ENCODE measurements at places on chromosomes 7 and 10.

DNA sequence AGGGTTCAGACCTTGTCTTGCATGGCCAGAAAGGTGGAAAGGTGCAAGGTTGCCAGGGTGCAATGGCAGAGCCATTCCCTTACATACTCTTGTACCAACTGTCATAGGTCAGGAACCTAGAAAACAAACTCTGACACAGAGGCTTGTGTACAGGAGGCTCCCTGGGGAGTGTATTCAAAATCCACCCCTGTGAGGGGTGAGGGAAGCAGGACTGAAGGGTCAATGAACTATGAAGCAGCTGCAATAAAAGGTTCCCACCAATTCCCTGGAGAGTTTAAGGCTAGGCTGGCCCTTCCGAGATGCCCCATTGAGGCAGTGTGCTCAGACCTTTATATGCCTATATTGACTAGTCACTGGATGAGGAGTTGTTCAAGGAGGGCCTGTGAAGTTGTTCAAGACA is 13.9 kb upstream of the CUZD1 start:
- no peak for DNase-seq

GRCh38 chr10:7998831-7999230 is 55.7 kb upstream of the GATA3 start:
- no peak for DNase-seq

- no peak for DNase-seq
Measured at GRCh38 chr7:95200741-95201140, 123.6 kb downstream of the PON1 start.

DNA sequence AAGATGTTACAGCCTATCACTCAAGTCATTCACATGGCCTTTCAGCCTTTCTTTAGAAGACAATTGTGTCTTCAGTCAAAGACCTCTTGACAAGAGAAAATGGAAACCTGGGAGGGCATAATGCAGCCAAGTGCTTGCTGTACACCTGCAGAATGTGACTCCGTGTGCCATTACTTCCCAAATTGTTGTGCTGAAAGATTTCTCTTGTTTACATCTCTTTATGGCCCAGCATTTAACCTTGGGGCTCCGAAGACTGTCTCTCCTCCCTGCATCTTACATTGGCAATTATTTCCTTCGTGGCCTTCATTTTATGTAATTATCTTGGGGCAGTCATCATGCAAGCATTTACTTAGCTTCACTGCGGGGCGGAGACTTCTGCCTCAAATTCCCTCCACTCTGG is 287.0 kb downstream of the TCF7L2 start:
- DNase-seq, result no peak

DNA sequence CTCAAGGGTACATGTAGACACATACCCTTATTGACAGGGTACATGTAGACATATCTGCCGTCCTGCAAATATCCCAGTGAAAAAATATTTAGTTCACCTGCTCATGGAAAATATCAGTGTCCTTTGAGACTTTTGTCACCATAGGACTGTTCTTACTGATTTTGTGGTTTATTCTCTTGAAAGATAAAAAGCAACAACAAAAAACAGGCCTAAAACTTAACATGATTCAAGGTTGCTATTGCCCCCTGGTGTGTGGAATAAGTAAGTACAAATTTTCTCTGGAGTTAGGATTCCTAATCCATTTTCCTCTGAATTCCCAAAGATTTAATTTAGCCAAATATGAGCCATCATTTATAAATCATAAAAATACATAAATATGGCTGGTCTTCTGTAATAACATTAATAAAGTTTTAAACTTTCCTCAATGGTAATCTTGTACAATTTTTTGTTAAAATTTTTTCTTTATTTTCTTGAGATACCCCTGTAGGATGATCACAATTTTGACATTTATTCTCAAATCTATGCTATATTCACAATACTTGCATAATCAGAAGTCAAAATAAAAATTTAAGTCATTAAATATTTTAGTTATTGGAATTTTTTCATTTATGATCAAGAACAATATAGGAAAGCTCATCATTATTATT is 741.4 kb upstream of the POT1 start:
- DNase-seq, result no peak

DNA sequence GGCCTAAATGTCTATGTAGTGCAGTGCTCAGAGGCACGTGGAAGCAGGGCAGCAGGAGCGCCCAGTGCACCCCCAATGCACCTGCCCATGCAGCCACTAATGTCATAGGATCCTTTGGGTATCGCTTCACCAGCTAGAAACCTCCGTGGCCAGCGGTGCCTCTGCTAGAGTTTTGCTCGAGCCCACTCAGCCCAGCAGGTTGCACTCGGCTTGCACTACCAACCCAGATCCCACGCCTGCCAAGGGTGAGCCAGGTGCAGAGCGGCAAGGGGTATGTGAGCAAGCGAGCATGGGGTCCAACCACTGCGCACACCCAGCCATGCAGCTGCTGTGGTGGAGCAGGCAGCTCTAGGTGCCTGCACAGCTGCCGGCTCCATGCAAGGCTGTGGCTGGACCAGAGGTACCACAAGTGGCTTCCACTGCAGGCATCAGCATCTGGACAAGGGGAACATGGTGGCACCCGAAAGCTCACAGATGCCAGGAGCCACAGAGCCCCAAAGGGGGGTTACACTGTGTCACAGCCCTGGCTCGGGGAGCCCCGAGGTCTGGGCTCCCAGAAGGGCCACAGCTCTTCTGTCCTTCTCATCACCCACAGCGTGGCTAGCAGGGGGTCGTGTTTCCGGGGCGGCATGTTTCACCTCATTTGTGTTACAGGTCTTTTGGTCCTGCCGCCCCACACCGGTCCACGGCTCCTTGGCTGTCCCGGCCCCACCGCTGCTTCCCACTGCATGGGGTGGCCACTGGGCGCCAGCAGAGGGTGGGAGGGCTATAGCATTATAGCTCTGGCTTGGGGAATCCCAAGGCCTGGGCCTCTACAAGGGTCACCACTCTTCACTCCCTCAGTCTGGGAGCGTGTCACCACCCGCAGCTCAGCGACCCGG is 2.3 kb upstream of the NCAPG2 start:
- DNase-seq, result no peak

DNA sequence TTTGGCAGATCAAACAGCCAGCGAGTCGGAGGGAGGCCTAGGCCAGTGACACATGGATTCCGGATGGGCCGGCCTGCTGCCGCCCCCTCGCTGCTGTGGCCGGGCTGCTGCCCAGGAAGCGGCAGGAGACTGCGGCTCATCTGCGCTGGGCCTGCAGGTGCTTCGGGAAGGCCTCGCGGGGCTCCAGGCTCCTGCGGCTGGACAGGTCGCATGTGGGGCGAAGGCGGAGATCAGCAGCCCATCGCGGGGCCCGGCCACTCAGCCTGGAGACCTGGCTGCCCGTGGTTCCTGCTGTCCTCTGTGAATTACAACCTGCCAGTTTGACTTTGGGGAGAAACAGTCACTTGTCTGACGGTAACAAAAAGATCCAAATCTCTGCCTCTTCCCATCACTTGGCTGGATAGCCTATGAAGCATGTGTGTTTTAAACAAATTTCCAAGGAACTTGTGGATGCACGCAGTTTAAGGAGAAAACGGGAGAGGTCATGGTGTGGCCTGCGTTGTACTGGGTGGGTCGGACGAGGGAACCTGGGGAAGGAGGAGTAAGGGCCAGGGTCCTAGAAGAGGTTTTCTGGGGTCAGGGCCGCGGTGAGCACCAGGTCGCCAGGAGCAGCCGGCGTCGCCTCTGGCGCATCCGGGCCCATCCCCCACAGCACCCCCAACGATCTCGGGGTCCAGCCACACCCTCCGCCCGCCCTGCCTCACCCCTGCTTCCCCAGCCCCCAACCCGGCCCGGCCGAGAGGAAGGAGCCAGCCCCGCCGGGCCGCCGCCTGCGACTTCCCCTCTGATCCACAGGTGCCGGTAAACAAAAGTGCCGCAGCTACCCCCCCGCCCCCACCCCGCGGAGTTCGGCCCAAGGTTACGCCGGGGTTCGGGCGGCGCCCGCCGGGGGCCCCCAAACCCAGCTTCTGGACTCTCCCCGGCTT is 1.6 kb downstream of the SPOCK2 start:
- peak; percentile 76 for DNase-seq

- DNase-seq, result no peak
Measured at GRCh38 chr7:96786998-96787395, 77.4 kb upstream of the SEM1 start.

DNA sequence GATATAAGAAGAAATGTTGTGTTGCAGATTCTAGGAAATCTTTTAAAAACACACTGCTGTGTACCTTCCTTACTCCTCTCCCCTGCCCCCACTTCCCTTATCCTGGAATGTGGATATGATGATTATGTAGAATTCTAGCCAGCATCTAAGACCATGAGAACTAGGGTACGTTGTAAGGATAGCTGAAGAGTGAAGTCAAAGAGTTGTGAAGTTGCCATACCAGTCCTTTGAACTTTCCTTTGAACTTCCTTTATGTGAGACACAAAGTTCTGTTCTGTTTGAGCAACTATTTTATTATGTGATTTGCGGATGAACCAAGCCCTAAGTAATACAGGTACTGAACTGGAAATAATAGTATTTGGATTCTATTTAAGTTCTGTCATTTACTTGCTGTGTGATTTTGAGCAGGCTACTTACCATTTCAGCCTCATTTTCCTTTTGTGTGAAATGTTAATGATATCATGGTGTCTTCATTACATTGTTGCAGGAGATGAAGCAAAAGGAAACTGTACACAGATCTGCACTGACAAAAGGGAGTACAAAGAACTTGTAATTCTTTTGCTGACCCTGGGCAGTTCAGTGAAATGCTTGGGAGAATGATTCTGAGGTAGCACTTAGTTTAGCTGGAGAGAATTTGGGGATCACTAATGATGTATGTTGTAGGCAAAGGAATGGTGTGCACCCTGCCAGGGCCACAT is 31.4 kb downstream of the RPA3 start:
- DNase-seq, result no peak

DNA sequence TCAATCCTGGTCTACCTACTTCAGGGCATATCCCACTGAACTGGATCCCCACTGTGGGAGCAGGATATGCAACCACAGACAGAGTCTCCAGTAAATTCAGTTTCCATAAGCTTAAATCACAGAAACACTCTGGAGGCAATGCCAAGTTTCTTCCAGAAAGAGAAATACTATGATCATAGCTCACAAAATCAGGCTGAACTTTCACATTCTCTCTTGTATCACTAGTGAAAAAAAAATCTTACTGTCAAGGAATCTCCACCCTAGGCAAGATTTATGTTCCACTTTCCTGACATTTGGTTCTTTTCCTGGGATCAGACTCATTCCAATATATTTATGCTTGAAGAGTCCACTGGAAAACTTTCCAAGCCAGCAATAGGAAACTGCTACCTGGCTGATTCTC is 749.0 kb downstream of the SUGCT start:
- no peak for DNase-seq

DNA sequence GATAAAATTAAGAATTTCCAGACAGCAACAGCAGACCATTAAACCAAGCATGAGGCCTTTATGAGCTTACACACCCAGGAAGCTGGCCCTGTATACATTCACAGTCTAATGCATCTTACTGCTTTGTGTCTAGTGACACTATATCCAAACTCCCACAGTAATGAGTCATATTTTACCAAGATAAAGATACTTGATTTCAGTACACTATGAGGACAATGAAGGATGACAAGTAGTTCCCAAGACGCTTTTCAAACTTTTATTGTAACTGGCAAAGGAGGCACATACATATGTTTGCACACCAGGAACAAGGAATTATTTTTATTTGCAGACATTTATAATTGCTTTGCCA is 148.0 kb downstream of the TSPAN12 start:
- DNase-seq, result no peak

- no peak for DNase-seq
Measured at GRCh38 chr10:51129946-51130544, 55.8 kb downstream of the PRKG1 start.

DNA sequence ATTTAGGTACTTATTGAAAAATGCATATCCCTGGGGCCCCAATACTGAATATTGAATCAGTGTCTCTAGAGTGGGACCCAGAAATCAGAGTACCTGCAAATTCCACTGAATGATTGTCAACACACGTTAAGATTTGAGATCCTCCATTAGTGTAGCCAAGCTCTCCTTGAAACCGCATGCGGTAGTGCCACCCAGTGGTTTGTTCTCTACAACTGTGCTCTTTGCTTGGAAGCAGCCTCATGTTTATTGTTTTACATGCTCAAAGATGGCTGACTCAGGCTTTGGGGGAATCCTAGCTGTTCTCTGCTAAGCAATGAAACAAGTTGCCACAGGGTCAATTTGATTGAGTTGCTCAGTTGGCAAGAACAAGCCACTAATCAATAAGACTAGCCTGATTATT is 340.2 kb upstream of the CELF2 start:
- DNase-seq, result no peak

DNA sequence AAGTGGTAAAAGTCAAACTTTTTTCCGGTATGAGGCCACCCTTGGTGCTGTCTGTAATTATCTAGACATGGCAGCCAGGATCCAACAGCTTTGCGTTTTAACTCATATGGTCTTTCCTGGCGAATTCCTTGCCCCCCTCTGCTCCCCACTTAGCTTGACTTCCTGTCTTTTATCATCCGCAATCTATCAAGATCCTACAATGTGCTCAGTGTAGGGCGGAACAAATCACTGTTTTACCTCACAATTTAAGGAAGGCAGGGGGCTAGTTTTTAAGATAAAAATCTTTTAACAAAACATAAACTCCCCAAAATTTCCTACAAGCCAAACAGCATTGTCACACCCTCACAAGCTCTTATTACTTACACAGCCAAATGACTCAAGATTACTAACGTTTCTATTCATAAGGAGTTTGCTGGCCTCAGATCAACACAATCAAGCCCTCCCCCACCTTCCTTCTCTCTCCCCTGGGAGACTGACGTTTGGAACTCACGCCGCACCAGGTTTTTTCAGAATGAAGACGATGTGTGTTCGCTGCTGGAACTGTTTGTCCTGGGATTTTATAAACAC is 1.3 kb upstream of the CDK14 start:
- DNase-seq, result no peak

GRCh38 chr10:114181971-114182370 is 2.8 kb downstream of the TDRD1 start:
- no peak for DNase-seq

DNA sequence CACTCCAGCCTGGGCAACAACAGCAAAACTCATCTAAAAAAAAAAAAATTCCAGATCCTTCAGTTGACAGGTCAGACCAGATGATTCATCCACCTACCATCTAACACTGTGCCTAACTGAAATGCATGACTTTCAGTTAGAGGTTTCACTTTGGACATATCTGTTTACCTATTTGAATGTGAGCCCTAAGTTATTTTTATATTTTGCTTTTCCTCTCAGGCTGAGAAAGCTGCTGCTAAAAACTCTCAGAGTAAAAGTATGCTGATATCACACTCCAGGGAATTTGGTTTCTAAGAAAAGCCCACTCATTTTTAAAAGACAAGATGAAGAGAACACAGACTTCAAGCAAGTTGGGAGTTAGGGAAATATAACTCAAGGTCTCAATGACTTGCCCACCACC is 126.0 kb downstream of the SGMS1 start:
- DNase-seq, result no peak

Measured in CD4-positive, alpha-beta T cell treated with Interleukin-1 beta for 1 hour (primary cell).